ENCODE measurements at places on chromosomes 1 and 21. TPM values are rescaled to one million over a fixed set of nuclear protein-coding genes. Genes with fewer than 3 reads are reported as not detected.

DNA sequence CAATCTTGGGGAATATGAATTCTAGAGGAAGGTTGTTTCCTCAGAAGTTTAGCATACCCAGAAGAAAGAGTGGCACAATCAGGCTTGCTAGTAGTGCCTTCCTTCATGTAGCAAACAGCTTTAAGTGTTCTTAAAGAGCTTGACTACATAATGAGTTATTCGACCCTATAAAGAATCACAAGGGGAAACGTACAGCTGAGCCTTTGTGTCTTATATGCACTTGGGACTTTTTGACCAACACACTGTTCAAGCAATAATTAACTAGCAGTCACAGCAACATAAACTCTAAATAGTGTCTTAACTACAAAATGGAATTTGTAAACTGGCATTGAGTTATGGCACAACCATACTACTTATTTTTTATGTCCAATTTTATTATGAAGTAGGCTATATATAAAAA, 86.1 kb downstream of the TTLL7 start:
- no peak for DNase-seq

KCNE1 gene
- total RNA-seq, result 1.4 TPM

DNA sequence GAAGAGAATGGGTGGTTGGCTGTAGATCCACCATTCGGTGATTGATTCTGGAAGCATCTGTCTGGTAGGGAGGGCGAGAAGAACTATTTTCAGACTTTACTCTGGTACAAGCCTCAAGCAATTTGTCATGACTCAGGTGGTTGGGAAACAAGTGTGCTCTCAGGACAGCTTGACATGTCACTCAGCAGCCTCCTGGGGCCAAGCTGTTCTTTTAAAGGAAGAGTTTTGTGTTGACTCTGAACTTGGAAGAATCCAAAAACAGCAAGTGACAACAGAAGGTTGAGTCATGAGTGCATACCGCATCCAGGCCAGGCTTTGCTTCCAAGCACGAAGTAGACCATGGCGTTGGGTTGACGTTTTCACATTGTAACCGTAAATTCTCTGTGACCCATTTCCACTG, 65.9 kb downstream of the CLIC6 start:
- no peak for DNase-seq

DNA sequence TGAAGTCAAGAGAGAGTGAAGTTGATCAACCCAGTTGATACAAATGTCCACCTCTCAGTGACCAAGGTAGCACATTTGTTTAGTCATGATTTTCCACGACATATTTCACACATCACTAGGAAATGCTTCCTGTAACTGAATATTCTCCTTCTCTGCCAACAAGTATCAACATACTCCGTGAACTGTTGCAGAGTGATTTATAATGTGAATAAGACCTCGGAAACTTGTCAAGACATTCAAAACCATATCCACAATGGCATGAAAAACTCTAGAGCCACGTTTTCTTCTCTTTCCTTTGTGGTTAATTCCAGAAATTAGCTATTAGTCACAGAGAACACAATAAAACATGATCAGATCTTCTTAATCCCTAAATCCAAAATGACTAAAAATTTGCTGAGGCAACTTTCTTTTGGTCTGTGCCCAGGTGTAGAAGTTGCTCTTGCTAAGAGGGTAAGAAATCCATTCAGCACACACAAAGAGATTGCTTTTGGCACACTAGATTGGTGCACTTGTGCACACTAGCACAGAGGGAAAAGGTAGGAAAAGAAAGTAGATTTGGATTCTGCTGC, 244.3 kb upstream of the NRIP1 start:
- DNase-seq, result no peak

DNA sequence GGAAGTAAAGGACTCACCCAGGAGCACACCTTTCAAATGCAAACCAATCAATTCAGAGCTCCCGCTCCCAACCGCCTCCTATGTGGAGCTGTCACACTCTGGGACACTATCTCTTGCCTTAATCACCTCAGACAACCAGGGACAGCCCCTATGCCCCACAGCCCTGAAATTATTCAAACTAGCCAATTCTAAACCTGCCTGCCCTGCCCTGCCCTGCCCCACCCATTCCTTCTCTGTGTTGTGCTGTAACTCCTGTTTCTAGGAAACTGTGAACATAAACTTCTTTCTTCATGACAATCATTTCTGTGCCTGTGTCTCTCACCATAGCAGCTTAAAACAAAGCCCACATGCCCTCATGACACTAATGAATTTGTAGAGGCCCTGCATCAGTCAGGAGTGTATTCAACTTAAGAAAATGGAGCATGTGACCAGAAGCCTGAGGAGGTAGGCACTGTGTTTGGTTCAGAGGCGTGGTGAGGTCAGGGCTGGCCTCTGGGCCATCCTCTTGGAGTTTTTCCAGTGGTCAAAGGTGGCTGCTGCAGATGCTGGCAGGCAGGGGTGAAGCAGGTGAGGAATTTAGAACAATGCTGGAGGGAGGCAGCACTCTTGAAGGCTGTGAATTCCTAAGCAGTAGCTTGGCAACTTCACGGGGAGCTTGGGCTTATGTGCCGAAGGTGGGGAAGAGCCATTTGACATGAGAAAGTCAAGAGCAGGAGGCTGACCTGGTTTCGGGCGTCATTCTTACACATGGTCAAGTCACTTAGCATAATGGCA, 74.5 kb downstream of the RHOU start:
- peak; percentile 73 for DNase-seq

RNF186 gene
- total RNA-seq, result 42.6 TPM

MIXL1 gene
- total RNA-seq, result 0.16 TPM

PRPF38B gene
- total RNA-seq, result 38.2 TPM

Data from mucosa of descending colon (tissue), 3 donors.